ENCODE measurements at places on chromosomes 5 and 9. TPM values are rescaled to one million over a fixed set of nuclear protein-coding genes. Genes with fewer than 3 reads are reported as not detected.

GRCh38 chr5:157714596-157714864 is 16.7 kb upstream of the THG1L start:
- no peak overlapping the region for H3K4me3 ChIP-seq
- no peaks in the 10 kb centered on the region for H3K27me3 ChIP-seq
- no peak overlapping the region for H3K27ac ChIP-seq
- DNase-seq = no peak
- H3K36me3 ChIP-seq = no peaks in the 10 kb centered on the region

DNA sequence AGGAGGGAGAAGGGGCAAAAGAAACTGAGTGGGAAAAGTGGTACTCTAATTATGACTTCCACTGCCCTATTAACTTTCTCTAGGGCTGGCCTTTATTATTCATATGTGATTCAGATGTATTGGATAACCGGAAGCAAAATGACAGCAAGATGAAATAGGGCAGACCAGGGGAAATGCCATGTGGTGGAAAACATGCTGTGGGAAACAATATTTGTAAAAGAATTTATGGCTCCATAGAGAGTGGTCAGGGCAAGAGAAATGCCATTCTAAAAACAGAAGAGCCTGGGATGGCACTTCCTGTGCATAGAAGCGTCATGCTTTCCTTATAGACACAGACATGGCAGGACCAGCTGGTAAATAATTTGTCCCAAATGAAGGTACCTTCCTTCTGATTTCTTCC is 67.7 kb downstream of the MEGF10 start:
- no peak overlapping the region for H3K4me3 ChIP-seq
- H3K4me1 ChIP-seq = no peaks in the 10 kb centered on the region
- no peaks in the 10 kb centered on the region for H3K27me3 ChIP-seq
- no peaks in the 10 kb centered on the region for H3K36me3 ChIP-seq
- no peak for DNase-seq

GRCh38 chr9:95643619-95644018 is 126.8 kb upstream of the PTCH1 start:
- H3K27ac ChIP-seq = no peak overlapping the region
- no peaks in the 10 kb centered on the region for H3K36me3 ChIP-seq
- no peak for DNase-seq
- no peaks in the 10 kb centered on the region for H3K4me1 ChIP-seq
- H3K4me3 ChIP-seq = no peak overlapping the region

DNA sequence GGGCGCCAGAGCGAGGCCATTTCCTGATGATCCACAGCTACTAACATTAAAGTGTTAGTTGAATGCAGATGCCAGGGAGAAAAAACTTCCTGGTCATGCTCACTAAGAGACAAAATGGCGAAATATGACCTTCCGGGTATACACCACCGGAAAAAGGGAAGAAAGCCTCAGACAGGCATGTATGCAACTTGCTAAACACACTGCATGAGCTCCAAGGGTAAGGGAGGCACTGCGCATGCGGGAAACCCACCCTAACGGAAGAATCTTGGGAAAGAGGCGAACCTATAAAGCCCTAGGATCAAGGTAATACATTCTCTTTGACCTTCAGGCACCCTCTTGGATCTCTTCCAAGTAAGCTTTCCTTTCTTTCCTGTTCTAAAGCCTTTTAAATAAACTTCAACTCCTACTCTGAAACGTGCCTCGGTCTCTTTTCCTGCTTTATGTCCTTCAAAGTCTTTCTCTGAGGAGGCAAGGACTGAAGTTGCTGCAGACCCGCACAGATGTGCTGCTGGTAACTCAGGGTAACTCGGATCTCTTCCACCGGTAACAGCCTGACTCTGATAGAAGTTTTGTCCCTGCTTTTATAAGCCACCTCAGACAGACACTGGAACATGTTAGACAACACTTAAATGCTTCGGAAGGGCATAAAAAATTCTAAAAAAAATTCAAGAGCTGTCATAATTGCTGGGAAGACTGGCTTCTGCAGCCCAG is 64.9 kb downstream of the DTWD2 start:
- no peak for DNase-seq
- no peaks in the 10 kb centered on the region for H3K27me3 ChIP-seq
- no peaks in the 10 kb centered on the region for H3K36me3 ChIP-seq
- no peak overlapping the region for H3K4me3 ChIP-seq

PCDHGA6 gene
- 5.2 TPM for total RNA-seq

- no peak for DNase-seq
- no peaks in the 10 kb centered on the region for H3K36me3 ChIP-seq
- no peak overlapping the region for H3K4me3 ChIP-seq
Observed at GRCh38 chr9:69485466-69485865, 160.5 kb downstream of the ENTREP1 start.

GRCh38 chr9:2559192-2560152 is 62.1 kb upstream of the VLDLR start:
- no peaks in the 10 kb centered on the region for H3K27me3 ChIP-seq
- H3K4me1 ChIP-seq = peaks cover 22% of the 10 kb centered on the region
- H3K27ac ChIP-seq = peak overlapping the region; percentile 68

GRCh38 chr9:121661328-121661727 is 9.9 kb downstream of the DAB2IP start:
- H3K27ac ChIP-seq = no peak overlapping the region
- H3K36me3 ChIP-seq = no peaks in the 10 kb centered on the region
- DNase-seq = no peak
- H3K27me3 ChIP-seq = no peaks in the 10 kb centered on the region

DNA sequence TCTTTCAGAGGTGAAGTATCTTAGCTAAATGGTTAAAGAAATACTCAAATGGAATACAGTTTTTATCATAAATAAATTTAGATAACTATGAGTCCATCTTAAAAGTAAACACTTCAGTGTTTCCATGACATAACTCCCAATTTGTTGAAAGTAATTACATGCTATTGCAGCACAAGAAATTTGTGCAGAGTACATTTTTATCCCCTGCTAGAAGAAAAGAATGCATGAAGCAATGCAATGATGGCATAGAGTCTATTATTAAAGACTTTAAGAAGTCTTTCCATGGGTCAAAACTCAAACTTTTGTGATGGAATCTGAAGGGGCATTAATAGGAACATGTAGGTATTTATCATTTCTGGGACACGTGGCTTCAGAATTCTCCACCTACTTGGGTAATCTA is 106.6 kb upstream of the DPYSL3 start:
- no peak overlapping the region for H3K4me3 ChIP-seq
- no peaks in the 10 kb centered on the region for H3K4me1 ChIP-seq
- no peaks in the 10 kb centered on the region for H3K36me3 ChIP-seq
- DNase-seq = no peak

- H3K4me3 ChIP-seq = peak overlapping the region; percentile 94
- peak overlapping the region; percentile 98 for H3K27ac ChIP-seq
- H3K27me3 ChIP-seq = no peaks in the 10 kb centered on the region
- H3K4me1 ChIP-seq = peaks cover 21% of the 10 kb centered on the region
- H3K36me3 ChIP-seq = no peaks in the 10 kb centered on the region
- DNase-seq = peak; percentile 36
Observed at GRCh38 chr5:131264451-131265099, 722 bp downstream of the CDC42SE2 start.

FOXD4L4 gene
- 0.52 TPM for total RNA-seq
